ENCODE measurements at places on chromosomes 3 and 15.

GRCh38 chr15:53559364-53560277 lies 199.8 kb downstream of the WDR72 start:
- no peak for DNase-seq

GRCh38 chr3:177966493-177966892 lies 569.7 kb upstream of the KCNMB2 start:
- DNase-seq, result no peak

DNA sequence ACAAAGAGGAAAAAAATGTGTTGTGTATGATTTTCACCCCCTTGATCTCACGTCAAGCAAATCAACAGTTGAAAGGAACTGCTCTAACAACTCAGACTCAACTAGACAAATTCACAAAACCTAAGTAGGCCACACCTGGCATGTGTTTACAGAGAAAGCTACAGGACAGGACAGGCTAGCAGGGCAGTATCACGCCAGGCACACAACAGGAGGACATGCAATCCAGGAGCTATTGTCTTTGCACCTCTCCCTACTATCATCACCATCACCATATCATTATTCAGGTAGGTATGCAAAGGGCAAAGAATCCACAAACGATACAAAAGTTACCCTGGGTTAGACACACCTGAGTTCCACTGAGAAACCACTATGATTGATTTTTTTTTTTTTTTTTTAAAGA lies 86.4 kb downstream of the TBL1XR1 start:
- no peak for DNase-seq

DNA sequence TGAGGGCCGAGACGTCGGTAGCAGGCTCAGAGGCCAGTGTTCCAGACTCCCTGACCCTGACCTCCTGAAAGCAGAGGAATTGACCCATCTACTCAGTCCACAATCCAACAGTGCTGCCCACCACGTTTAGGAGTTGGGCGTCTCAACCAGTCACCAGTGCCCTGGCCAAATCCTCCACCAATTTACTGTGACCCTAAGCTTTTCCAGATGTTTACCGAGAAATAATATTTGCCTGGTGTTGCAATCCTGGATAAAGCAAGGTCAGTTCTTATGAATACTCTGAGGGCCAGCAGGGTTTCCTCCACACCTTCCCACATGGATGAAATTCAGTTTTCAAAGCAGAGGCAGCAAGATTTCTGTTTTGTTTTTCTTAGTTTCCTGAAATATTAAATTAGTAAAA lies 7.5 kb upstream of the APOD start:
- DNase-seq, result no peak

DNA sequence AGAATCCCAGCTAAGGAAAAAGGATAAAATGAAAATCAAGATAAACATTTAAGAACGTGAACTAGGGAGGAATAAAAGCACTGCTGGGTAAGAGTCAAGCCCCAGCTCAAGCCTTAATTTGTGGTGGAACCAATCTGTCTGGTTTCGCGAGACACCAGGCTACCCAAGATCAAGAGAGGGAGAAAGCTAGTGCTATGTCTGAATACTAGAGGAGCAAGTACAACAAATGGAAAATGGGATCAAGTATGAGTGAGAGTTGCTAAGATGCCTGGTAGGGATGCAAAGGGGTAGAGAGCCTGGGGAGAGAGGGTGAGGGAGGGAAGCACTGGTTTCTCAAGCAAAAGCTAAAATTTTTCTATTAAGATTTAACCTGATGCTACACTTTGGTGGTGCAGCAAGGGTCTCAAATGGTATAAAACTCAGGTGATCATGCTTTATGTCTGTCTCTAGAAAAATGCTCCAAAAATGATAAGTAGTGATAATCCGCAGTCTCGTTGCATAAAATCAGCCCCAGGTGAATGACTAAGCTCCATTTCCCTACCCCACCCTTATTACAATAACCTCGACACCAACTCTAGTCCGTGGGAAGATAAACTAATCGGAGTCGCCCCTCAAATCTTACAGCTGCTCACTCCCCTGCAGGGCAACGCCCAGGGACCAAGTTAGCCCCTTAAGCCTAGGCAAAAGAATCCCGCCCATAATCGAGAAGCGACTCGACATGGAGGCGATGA lies 1.7 kb upstream of the SETD5 start:
- no peak for DNase-seq

- no peak for DNase-seq
These were observed 20.6 kb upstream of the VEPH1 start for GRCh38 chr3:157523814-157524213.

GRCh38 chr3:51955893-51956770 lies 951 bp downstream of the GPR62 start:
- DNase-seq, result peak; percentile 46

DNA sequence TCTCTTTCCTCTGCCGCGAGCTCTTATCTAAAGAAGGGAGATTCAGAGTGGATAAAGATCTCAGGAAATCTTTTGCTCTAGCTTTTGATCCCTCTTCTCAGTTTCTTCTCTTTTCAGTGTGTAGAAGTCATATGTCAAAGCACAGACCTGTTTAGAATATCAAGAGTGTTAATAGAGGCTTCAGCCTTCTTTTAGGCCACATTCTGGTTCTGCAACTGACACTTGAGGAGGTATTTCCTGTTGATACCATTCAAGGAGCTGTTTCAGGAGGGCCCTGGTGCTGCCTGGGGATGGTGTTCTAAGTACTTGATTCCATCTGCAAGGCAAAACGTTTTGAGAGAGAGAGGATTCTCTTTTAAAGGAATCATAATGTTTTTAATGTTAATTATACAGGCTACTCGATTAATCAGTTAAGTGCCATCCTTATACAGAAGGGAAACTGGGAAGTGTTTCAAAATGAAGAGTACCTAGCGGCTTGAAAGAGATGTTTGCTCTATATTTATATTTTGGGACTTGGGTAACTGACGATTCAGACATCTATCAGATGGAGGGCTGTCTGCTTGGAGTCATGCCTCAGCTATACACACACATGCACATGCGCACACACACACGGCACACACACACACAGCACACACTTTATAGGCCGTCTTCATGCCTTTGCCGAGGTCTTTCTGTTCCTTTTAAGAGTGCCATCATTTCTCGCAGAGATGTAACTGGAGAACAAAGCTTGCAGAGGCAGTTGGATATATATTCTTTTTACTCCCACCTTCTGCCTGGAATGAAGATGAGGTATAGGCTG lies 313.9 kb downstream of the PTPRG start:
- DNase-seq, result no peak

DNA sequence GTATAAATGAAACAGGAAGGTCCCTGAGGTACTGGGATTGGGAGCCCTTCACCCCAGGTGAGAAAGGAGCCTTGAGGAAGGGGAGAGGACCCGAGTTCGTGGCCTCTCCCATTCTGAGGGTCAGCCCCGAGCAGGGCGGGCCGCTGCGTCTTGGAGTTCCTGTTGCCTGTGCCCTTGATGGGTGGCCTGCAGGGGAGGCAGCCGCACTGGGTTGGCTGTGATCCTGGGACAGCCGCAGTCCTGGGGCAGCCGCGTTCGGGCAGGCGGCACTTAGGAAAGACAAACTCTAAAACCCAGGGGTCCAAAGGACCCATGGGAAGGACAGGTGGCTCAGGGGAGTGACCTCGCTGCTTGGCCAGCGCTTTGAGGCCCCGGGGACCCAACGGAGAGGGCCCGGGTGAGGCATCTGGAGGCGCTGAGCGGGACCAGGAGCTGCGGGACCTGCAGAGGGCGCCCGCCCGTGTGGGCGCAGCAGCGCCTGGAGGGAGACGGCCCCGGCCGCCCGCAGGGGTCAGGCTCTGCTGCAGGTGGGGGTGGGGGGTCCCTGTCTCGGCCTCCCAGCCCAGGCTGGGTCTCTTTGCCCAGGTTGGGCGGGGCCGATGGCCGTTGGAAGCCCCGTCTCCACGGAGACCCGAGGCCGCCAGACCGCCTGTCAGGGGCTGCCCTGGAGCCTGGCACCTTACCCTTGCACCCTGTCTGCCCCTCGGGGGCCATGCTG lies 65.1 kb downstream of the HMCES start:
- no peak for DNase-seq

DNA sequence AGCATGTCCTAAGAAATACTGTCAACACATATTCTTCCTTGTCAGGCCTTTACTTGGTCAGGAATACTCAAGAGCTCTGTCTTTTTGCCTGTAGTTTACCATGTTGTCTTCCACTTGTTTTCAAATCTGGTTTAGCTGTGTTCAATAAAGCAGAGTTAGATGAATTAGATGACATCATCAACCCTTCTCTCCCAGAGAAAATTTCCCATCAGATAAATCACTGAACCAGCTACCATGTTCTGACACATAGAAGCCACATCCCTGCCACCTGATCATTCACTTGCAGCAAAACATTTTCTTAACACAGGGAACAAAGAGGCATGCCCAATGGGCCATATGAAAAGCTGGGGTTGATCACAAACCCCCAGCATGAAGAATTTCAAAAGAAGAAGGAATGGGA lies 42.1 kb downstream of the TERC start:
- no peak for DNase-seq

DNA sequence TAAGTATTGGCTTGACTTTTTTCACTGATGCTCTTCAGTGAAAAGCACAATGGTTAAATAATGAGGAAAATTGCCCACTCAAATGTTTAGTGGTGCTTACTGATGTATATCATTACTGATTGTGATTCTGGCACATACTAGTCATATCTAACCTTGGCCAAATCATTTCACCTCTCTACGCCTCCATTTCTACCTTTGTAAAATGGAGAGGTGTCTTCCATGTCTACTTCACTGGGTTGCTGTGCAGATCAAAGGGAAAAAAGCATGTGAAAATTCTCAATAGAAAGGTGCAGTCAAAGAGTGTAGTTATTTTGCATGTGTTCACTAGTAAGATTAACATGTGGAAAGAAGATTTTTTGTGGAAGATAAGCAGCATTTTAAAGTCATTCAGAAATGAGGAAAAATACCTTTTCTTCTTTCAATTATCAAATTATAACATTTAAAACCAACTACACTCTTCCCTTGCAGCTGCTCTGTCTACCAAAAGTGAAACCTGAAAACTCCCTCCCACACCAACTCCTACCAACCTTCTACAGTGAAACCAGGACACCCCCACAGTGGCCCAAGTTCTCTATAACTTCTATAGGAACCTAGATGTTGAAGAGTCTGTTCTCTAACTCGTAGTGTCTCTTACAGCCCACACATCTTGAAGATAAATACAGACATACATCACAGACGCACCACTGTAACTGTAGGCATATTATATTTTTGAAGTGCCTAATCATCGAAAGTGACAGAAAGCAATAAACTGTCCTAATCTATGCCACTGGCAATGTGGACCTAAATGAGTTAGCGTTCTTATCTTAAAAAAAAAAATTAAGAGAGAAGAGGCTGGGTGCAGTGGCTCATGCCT lies 1.4 kb downstream of the CD200R1 start:
- DNase-seq, result no peak

GRCh38 chr3:188974856-188975599 lies 196.7 kb upstream of the TPRG1 start:
- no peak for DNase-seq

DNA sequence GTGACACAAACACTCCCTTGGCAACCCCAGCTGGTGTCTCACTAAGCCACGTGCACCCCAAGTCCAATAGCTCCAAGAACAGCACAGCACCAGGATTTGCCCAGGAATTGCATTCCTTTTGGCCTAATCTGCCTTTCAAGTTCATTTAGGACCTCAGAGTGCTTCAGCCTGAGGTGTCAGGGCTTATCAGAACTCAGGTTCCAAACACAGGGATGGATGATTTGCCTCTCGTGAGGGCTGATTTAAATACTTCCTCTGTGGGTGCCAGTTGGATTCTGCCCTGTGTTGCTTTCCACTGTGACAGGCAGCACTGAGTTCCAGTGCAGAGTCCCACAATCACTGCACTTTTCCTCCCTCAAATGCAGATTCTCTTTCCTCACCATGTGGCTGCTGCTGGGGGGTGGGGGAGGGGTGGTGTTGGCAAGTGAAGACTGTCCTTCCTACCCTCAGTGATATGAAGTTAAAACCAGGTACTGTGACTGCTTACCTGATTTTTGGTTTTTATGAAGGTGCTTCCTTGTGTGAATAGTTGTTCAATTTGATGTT lies 204.3 kb upstream of the STAC start:
- no peak for DNase-seq

GRCh38 chr15:63135804-63136203 lies 14.1 kb downstream of the LACTB start:
- no peak for DNase-seq

- DNase-seq, result no peak
These were observed 102.4 kb upstream of the PRR23E start for GRCh38 chr3:127090218-127091160.

GRCh38 chr3:46901591-46902187 lies 24.2 kb downstream of the PTH1R start:
- no peak for DNase-seq

DNA sequence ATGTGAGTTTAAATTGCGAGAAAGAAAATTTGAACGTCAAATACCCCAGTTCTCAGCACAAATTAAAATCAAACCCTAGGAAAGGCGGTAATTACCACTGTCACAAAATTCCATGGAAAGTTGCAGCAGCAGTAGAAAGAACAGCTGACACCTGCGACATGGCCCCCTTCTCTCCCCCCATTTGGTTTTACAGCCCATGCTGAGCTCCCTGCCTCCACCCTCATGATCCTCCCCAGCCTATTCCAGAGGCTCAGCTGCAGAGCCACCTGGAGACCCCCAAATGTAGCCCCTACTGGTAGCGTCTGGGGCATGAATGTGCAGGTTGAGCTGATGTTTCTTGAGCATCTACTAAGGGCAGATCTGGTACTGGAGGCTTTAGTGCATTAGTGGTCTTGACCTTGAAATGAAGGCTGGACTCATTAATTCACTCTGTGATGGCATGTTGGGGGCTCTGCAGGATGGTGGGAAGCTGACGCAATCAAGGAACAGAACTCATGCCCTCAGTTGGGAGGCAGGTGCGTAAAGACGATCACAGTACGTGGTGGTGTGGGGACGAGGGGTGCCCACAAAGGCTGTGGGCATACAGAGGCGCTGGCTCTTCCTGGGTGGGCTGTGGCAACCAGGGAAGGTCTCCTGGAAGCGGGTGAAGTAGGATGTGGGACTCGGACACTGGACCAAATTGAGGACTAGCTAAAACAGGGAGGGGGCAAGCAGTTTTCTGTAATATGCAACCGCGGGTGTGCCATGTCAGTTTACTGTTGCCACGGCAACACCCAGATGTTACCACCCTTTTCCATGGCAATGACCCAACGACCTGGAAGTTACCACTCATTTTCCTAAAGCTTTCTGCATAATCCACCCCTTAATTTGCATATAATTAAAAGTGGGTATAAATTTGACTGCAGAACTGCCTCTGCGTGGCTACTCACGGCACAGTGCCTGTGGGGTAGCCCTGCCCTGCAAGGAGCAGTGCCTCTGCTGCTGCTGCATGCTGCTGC lies 39.8 kb downstream of the PRKCD start:
- no peak for DNase-seq

GRCh38 chr15:33581032-33581431 lies 270.3 kb downstream of the RYR3 start:
- DNase-seq, result no peak

GRCh38 chr3:81869382-81869781 lies 107.9 kb upstream of the GBE1 start:
- no peak for DNase-seq
